ENCODE measurements at places on chromosomes 6 and 20. TPM values are rescaled to one million over a fixed set of nuclear protein-coding genes. Genes with fewer than 3 reads are reported as not detected.

The TNF gene
- 30.7 TPM for total RNA-seq

- DNase-seq: no peak
These were observed 1.4 kb downstream of the NNAT start for GRCh38 chr20:37522260-37523011.

GRCh38 chr6:164854526-164854925 lies 454.9 kb downstream of the C6orf118 start:
- no peak for DNase-seq

- no peak for DNase-seq
These were observed 114.2 kb downstream of the AHI1 start for GRCh38 chr6:135383301-135383700.

- DNase-seq: no peak
These were observed 115.1 kb downstream of the GJA1 start for GRCh38 chr6:121550491-121551010.

- no peak for DNase-seq
These were observed 5.5 kb upstream of the TBC1D32 start for GRCh38 chr6:121339639-121340226.

DNA sequence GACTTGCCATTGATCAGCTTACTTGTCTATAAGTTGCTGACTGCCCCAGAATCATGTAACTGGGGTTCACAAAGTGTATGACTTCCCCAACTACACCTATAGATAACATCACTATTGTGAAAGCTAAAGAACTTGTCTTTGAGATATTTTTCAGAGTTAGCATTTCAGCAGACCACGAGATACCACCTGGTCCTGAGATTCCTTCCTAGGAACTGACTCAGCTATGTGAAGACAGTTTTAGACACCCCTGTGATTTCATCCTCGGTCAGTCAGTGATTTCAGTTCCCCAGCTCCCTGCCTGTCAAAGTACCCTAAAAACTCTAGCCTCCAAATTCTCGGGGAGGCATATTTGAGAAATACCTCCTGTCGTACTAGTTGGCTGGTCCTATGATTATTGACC lies 62.4 kb downstream of the TXNDC5 start:
- DNase-seq: no peak

DNA sequence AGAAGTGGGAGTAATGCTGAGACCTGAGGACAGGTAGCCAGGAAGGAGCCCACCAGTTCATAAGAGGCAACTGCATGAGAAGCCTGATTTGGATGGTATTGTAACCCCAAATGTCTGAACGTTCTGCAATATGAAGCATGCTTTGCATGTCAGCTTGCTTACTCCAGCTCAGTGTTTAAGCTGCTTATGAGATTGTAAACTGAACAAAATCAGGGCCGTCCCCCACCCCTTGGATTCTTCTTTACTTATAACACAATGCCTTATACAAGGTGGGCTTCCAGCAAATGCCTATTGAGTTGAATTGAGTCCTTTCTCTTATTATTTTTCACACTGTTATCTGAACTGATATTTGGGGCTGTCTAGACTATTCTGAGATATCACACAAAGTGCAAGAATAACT lies 761.3 kb downstream of the KIF16B start:
- DNase-seq: no peak
